ENCODE measurements at places on chromosomes 11 and 22.

DNA sequence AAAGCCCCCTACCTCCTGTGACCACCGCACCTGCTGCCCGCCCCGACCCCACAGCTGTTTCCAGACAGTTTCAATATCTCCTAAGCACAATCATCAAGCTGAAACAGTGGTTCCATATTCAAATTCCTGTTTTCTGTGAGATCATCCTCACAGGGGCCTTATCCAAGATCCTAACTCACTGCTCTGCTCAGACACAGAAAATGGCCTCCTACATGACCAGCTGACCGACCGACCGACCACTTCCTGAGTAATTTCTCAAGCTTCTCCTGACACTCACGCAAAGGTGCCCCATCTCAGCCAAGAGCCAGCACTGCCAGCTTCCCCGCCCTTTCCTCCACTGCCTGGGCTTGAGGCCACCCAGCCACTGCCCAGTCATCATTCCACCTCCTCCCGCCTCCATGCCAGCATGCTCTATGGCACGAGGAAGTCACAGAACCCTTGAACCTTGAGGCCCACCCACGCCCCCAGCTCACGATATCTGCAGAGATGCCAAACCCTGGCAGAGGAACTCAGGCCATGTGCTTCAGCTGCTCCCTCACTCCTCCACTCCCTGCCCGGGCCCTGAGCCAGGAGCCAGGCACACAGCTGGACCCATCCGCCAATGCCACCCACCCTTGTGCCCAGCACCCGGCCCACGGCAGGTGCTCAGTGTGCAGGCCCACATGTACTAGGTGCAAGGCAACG, 14.0 kb downstream of the KIAA0930 start:
- DNase-seq: no peak

DNA sequence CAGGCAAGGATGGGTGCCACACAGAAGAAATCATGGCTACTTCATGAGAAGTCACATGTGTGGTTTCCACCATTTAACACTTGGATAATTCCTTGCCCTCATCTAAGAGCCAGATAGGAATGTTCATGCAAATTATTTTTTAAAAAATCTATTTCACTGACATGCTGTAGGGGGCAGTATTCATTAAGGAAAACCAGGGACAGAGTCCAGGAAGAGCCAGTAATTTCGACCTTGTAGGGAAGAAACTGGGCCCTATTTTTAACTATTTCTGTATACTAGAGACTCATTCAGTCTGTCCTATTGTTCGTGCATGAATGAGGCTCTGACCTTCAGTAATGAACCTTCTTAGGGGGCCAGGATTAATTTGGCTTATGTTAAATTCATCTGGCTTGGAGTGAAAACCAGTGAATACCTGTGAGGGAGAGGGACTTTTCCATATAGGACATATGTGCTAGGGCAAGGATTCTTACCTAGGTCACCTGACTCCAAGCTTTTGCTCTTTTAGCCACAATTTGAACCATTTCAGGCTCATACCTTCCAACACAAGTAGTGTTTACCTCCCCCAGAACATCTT, 192.7 kb downstream of the NAV2 start:
- DNase-seq: no peak

DNA sequence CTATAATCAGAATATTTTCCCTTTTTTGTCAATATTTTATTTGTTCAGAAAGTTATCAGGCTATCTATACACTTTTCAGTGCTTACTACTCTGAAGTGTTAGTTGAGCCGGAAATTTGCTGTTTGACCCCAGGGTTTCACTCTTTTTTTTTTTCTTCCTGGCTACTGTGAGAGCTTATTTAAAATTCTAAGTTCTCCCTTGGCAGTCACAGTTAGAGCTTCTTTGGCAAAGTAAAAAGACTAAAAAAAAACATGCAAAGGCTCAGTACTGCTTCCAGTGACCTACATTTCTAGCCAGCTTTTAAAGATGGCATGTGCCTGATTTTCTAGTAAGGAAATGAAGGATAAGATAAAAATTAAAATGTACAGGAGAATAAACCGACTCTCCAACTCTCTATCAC, 48.4 kb downstream of the ELP4 start:
- no peak for DNase-seq

GRCh38 chr22:26314656-26315055, 114.4 kb upstream of the ASPHD2 start:
- DNase-seq: no peak

DNA sequence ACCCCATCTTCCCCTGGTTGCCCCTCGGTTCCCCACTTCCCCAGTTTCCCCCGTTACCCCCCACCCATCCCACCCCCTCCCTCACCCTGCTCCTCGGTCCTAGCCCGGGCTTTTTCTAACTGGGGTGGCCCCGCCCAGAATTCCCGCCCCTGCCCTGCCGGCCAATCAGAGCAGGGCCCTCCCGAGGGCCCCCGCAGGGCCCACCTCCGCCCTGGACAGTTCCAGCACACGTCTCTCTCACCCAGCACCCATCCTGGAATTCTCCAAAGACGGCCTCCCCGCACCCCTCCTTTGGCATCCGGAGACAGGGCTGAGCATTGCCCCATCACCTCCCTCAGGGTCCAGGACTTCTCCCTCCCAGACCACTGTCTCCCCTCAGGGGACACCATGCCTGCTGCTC, at the start of gene H19:
Gene H19, minus strand, starts transcription at position 88 of the 400 bp plus-strand sequence.
- DNase-seq: no peak

GRCh38 chr11:77188633-77189491, 60.8 kb downstream of the MYO7A start:
- DNase-seq: no peak
